ENCODE measurements at places on chromosomes 1 and 21. TPM values are rescaled to one million over a fixed set of nuclear protein-coding genes. Genes with fewer than 3 reads are reported as not detected.

- no peak for DNase-seq
Observed at GRCh38 chr1:216722821-216723220, 408 bp downstream of the ESRRG start.

- DNase-seq: peak; percentile 85
Observed at GRCh38 chr1:218034468-218034867, 250.6 kb upstream of the RRP15 start.

- no peak for DNase-seq
Observed at GRCh38 chr21:34112316-34113033, 39.1 kb downstream of the MRPS6 start.

GRCh38 chr1:89842567-89843272 is 21.9 kb downstream of the LRRC8D start:
- DNase-seq: no peak

- DNase-seq: no peak
Observed at GRCh38 chr1:184412472-184412871, 25.6 kb downstream of the C1orf21 start.

DNA sequence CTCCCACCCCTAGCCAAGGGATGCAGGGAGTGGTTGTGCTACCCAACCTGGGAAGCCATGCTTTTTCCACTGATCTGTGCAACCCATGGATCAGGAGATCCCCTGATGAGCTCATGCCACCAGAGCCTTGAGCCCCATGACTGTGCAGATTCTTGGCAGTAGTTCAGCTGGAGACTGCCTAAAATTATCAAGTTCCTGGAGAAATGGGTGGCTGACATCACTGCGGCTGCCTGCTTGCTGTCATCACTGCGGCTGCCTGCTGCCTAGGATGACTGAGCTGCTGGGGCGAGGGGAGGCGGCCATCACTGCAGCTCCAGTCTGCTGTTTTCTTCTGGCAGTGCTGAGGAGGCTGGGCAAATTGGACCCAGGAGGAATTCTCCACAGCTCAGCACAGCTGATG is 159.2 kb downstream of the AGBL4 start:
- no peak for DNase-seq

DNA sequence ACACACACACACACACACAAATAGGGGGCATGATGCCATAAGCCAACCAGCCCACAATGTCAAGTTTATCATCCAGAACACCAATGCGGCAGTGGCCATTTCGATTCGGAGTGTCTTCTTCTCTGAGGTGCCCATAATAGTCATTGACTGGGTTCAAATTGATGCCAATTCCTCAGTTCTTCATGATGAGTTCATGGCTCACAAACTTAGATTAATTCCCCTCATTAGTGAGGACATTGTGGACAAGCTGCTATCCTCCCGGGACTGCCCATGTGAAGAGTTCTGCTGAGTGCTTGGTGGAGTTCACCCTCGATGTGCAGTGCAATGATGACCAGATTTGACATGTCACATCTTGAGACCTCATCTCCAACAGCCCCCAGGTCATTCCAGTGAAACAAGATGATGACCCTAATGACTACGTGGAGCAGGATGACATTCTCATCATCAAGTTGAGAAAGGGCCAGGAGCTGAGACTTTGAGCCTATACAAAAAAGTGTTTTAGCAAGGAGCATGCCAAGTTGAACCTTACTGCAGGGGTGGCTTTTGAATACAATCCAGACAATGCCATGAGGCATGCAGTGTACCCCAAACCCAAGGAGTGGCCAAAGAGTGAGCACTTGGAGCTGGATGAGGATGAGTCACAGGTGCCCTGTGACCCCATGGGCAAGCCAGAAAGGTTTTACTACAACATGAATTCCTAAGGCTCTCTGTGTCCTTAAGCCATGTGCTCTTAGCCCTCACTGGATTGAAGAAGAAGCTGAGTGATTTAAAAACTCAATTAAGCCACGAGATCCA is 211.6 kb upstream of the SAMSN1 start:
- no peak for DNase-seq

GRCh38 chr1:101769520-101769919 is 227.2 kb downstream of the OLFM3 start:
- DNase-seq: peak; percentile 35

The SPOCD1 gene
- 2.8 TPM for total RNA-seq

The SHE gene
- total RNA-seq: 0.59 TPM

The ATAD3C gene
- 0.28 TPM for total RNA-seq

GRCh38 chr1:36034692-36035091 is 49.2 kb upstream of the TEKT2 start:
- no peak for DNase-seq

The THAP3 gene
- total RNA-seq: 22.4 TPM

The TLR5 gene
- total RNA-seq: 0.45 TPM

- no peak for DNase-seq
Observed at GRCh38 chr1:223215026-223215425, 72.0 kb upstream of the TLR5 start.

GRCh38 chr21:38352536-38353219 is 95.9 kb downstream of the KCNJ15 start:
- peak; percentile 92 for DNase-seq

DNA sequence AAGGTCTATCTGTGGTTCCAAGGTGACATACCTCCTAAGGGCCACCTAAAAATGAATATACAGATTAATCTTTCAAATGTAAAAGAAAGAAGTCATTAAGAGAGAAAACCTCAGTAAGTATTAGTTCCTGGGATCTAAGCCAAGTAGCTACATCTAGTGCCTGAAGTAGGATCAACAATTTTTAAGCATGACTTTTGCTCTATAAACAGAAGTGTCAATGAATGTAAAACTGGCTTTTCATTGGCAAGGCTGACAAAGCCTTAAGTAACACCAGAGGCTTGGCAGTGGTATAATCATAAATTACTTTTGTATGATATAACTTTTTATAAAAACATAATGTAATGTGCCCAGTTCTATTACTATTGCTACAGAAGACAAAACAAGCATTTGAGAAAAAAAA is 12.2 kb upstream of the ACADM start:
- no peak for DNase-seq

The OR10Z1 gene
- total RNA-seq: not detected

The SRSF11 gene
- total RNA-seq: 227 TPM

GRCh38 chr1:174166530-174167264 is 7.4 kb downstream of the RABGAP1L start:
- no peak for DNase-seq

- DNase-seq: no peak
Observed at GRCh38 chr1:204513117-204513716, 3.0 kb upstream of the MDM4 start.

GRCh38 chr1:41802532-41803501 is 115.9 kb downstream of the HIVEP3 start:
- no peak for DNase-seq

DNA sequence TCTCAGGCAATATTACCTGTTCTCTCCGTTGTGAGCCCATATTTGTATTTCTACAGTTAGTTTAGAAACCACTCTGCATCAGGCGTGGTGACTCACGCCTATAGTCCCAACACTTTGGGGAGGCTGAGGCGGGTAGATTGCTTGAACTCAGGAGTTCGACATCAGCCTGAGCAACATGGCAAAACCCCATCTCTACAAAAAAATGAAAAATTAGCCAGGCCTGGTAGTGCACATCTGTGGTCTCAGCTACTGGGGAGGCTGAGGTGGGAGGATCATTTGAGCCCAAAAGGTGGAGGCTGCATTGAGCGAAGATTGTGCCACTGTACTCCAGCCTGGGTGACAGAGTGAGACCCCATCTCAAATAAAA is 19.7 kb upstream of the ID3 start:
- DNase-seq: no peak

Measured in endodermal cell (in vitro differentiated cells).